ENCODE measurements at places on chromosomes 2 and 18.

- no peak for DNase-seq
These were observed 27.4 kb upstream of the EIF2AK3 start for GRCh38 chr2:88654714-88655113.

DNA sequence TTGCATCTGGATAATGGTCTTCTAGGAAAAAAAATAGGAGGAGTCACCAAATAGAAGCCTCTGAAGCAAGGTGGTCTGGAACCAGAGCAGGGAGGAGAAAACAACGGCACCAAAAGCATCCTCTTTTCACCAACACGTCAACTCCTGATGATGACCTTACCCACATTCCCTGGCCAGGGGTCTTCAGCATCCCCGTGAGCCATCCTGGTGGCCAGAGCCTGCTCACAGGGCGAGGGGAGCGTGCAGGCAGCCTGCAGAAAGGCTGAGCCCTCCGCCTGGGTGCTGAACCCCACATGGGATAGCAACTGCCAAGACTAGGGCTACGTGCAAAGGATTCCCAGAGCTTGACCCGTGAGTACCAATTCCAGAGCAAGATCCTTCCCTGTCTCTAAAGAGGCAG, 191.0 kb downstream of the NDUFA10 start:
- DNase-seq, result no peak

- DNase-seq, result no peak
These were observed 45.7 kb upstream of the EML4 start for GRCh38 chr2:42123426-42123825.

- no peak for DNase-seq
These were observed 33.5 kb downstream of the IMPA2 start for GRCh38 chr18:12014521-12015415.

- no peak for DNase-seq
These were observed 5.1 kb upstream of the MARCO start for GRCh38 chr2:118936936-118937335.

- no peak for DNase-seq
These were observed 320.9 kb upstream of the ETAA1 start for GRCh38 chr2:67076239-67076624.
